NCI-H345 (cell line): ENCODE measurements at places on chromosomes 16 and 17.

- DNase-seq, result no peak
Observed at GRCh38 chr17:77842528-77843147, 115.9 kb upstream of the TNRC6C start.

DNA sequence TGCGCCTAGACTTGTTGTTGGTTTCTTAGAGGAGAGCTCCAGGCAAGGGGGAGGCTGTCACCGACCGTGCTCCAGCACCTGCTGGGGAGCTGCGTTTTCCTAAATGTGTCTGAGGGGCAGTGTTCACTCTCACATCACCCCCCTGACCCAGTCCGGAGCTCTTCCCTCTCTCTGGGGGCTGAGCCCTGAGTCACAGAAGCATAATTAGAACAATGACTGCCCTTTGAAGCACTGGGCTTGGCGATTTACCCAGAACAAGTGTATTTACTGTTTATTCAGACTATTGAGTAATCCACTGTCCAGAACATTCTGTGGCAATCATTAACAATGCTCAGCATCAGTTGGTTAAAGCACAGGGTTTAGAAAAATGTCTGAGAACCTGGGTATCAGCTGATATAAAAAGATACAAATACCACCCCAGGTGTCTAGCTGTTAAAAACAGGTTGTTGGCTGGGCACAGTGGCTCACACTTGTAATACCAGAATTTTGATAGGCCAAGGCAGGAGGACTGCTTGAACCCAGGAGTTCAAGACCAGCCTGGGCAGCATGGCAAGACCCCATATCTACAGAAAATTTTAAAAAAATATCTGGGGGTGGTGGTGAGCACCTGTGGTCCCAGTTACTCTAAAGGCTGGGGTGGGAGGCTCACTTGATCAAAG is 8.1 kb downstream of the CES4A start:
- no peak for DNase-seq

- peak; percentile 49 for DNase-seq
Observed at GRCh38 chr17:29567554-29568330, 759 bp upstream of the TP53I13 start.

GRCh38 chr16:2022723-2023091 is 3.1 kb downstream of the NPW start:
- DNase-seq, result no peak

DNA sequence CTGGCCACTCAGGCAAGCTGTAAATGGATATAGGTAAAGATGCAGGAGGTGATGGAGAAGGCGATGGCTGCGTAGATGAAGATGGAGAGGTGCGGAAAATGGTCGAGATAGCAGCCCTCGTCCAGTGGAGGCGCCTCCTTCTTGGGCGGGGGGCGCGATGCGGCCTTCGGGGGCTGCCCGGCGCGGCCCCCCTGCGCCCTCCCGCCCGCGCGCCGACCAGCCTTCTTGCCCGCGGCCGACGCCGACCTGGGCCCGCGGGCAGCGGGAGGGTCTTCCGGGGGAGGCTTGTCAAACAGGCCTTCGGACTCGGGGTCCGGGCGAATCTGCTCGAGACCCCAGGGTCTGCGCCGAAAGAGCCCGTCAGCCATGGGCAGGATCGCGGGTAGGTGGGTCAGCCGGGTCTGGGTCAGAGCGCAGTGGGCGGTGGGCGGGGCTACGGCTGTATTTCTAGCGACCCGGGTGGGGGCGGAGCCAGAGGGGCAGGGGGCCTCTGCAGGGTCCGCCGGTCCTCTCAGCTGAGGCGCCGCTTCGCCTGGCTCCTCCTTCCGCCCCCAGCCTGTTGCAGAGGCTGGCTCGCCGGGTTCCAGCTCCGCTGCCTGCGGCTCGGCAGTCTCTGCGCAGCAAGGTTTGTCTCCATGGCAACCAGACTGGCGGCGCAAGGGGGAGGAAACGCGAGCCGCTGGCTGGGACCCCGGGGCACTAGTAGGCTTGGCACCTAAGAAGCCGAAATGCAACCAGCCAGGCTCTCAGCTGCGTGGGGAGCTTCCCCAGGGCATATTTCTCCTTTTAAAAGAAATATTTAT is 14.4 kb downstream of the MIS12 start:
- peak; percentile 95 for DNase-seq

- DNase-seq, result no peak
Observed at GRCh38 chr16:22810226-22810625, 3.7 kb upstream of the HS3ST2 start.

DNA sequence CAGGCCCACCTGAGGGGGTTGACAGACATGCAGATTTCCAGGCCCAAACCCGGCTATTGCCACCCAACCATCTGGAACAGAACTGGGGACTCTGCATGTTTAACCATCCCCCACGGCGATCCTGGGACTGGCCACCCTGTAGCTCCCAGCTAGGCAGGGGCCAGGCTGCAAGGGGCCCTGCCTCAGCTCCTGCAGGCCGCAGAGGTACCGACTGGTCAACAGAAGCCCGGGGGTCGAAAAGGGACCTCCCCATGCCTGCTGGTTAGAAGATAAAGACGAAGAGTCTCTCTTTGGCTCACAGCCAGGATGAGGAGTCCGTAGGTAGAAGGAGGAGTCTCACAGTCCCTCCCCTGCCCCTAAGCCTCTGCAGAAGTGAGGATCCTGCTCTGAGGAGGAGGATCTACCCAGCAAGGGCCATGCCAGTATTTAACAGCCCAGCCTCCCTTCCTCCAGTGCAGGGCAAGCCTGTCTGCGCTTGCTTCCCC is 223.4 kb upstream of the TNRC6C start:
- DNase-seq, result peak; percentile 91

- no peak for DNase-seq
Observed at GRCh38 chr17:64126918-64127317, 3.0 kb downstream of the ERN1 start.

GRCh38 chr17:66730461-66730923 is 104.4 kb upstream of the CACNG5 start:
- no peak for DNase-seq

- no peak for DNase-seq
Observed at GRCh38 chr16:52022980-52023379, 524.0 kb downstream of the TOX3 start.

DNA sequence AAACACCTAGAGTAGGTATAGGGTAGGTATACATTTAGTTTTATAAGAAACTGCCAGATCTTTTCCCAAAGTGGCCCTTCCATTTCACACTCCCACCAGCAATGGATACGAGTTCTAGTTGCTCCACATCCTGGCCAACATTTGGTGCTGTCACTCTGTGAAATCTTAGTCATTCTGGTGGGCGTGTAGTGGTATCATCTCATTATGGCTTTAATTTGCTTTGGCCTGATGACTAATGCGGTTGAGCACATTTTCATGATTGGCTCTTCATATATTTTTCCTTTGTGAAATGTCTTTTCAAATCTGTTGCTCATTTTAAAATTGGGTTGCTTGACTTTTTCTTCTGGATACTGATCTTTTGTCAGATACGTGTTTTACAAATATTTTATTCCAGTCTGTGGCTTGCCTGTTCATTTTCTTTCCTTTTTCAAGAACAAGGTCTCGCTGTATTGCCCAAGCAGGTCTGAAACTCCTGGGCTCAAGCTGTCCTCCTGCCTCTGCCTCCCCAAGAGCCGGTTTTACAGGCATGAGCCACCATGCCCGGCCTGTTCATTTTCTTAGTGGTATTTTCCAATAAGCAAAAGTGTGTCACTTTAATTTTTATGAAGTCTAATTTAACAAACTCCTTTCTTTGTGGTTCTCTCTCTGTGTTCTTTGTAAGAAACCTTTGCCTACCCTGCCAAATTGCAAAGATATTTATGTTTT is 192.4 kb downstream of the SEC14L1 start:
- DNase-seq, result no peak

- DNase-seq, result no peak
Observed at GRCh38 chr17:56142325-56142724, 10.9 kb upstream of the ANKFN1 start.

DNA sequence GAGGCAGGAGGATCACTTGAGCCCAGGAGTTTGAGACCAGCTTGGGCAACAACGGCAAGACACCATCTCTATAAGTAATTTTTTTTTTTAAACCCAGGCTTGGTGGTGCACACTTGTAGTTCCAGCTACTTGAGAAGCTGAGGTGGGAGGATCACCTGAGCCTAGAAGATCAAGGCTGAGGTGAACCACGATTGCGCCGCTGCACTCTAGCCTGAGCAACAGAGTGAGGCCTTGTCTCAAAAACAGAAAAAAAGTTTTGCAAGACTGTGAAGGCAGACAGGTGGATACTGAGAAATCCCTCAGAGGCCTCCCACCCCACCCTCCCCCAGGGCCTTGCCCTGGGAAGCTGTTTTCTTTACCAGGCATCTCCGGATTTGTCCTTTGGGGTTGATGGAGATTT is 125.4 kb downstream of the MGAT5B start:
- DNase-seq, result no peak

DNA sequence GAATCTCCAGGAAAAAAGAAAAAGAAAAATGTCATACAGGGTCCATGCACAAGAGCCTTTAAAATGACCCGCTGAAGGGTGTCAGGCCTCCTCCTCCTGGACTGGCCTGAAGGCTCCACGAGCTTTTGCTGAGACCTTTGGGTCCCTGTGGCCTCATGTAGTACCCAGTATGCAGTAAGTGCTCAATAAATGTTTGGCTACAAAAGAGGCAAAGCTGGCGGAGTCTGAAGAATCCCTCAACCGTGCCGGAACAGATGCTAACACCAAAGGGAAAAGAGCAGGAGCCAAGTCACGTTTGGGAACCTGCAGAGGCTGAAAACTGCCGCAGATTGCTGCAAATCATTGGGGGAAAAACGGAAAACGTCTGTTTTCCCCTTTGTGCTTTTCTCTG is 845 bp downstream of the STH start:
- no peak for DNase-seq

- no peak for DNase-seq
Observed at GRCh38 chr17:36048066-36048465, 16.0 kb upstream of the CCL18 start.

DNA sequence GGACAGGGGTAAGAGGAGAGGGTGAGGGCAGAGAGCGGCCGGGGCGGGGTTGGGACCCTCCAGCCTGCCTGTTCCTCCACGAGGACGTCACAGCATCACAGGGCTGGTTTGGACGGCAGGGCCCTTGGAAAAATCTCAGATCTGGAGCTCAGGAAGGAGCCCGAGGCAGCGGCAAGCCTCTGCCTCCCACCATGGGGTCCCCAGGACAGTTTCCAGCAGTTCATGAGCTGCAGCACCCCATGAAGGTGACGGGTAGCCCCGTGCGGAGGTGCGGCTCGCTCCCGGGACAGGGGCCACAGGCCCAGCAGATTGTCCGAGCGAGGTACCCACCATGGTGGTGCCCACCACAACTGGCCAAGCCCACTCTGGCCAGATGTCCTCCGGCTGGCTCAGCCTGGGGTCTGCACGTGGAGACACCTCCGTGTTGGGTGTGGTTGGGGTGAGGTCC is 21.3 kb downstream of the TPSD1 start:
- no peak for DNase-seq

DNA sequence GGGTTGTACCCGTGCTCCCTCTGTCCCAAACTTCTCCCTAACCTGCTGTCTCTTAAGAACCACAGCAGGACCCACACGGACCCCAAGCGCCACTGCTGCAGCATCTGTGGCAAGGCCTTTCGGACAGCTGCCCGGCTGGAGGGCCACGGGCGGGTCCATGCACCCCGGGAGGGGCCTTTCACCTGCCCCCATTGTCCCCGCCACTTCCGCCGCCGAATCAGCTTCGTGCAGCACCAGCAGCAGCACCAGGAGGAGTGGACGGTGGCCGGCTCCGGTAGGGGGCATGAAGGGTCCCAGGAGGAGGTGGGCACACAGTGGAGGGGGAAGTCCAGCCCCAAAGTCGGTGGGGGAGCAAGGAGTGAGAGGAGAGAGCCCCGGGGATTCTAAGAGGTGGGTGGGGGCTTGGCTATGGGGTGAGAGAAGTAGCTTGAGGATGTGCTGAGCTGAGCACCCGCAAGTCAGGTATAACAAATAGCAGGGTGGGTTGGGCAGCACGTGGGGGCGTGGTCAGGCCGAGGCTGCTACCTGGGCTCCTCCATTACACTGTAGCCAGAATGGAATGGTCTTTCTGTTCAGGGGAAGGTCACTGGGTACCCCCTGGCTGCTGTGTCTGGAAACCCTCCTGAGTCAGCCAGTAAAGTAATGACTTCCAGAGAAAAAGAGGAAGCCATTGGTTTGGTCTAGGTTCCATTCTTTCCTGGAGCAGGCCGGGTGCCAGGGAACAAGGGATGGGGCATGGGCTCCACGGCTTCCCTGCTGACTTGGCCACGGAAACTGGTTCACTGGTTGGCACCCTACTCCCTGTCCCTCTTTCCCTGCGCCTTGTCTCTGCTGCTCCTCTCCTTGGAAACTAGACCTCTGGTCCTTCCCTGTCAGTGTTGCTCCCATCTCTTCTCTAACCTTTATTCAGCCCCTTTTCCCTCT is 7.1 kb downstream of the PRSS53 start:
- no peak for DNase-seq

GRCh38 chr16:66894948-66895688 is 14.8 kb downstream of the PDP2 start:
- peak; percentile 7 for DNase-seq

DNA sequence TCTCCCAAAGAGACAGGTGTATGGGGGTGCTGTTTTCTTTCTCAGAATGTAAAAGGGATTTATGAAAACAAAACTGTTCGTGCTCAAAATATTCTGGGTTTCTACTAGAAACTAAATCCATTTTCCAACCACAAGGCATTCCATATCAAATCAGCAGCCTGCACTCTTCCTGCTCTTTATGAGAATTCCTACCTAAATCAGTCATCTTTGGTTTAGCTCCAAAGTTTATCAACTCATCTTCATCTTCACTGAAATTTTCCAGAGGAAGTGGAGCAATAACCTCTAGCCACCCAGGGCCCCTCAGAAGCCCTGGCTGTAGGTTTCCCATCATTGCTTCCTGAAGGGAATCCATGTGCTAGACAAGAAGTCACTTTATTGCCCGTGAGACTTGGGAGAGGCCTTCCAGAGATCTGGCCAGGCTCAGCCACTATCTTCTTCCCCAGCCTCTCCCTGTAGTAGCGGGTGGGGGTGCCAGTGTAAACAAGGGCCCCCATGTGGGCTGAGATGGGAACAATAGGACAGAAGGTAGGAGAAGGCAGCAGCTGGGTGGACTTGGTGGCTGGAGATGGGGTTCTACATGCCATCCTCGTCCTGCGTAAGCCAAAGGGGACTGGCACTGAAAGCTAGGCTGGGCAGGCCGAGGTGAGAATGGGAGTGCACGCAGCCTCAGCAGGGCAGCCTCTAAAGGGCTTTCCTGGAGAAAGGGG is 22.0 kb upstream of the ALDH3A1 start:
- DNase-seq, result no peak

GRCh38 chr16:87233928-87234327 is 83.3 kb downstream of the C16orf95 start:
- no peak for DNase-seq

GRCh38 chr16:56691885-56692284 is 9.6 kb downstream of the MT1X start:
- DNase-seq, result peak; percentile 14

GRCh38 chr17:76009969-76010661 is 9.5 kb downstream of the CDK3 start:
- DNase-seq, result no peak

DNA sequence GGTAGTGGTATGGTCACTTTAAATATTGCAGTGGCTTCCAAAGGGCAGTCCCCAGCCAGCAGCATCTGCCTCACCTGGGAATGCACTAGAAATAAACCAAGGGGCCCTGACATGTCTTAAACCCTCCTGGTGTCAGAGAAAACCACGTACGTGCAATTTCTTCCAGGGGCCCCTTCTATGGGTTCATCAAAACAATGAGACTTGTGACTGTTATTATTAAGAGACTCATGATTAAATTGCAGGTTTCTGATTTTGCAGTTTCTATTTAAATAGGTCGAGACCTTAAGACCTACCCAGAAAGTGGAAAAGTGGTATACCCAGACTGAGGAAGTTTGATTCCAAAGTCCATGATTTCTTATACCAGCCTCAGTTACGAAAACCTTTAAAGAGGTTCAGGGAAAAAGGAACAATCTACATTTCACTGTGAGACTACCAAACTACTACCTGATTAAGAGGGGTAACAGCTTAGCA is 746 bp upstream of the POLG2 start:
- no peak for DNase-seq

- DNase-seq, result no peak
Observed at GRCh38 chr16:81879625-81880024, 100.5 kb downstream of the PLCG2 start.
